Activated CD4-positive, alpha-beta T cell treated with anti-CD3 and anti-CD28 coated beads, Interleukin-2, amount 10 ng/mL, durations not matched to agents 24 days and 14 days (primary cell): ENCODE measurements at places on chromosomes 3 and 15. TPM values are rescaled to one million over a fixed set of nuclear protein-coding genes. Genes with fewer than 3 reads are reported as not detected.

GRCh38 chr3:46906471-46907058, 29.0 kb downstream of the PTH1R start:
- DNase-seq: no peak
- no peak overlapping the region for H3K4me3 ChIP-seq
- no peaks in the 10 kb centered on the region for H3K27me3 ChIP-seq
- H3K36me3 ChIP-seq: no peaks in the 10 kb centered on the region
- H3K27ac ChIP-seq: no peak overlapping the region
- H3K4me1 ChIP-seq: peaks cover 5% of the 10 kb centered on the region

GRCh38 chr3:129187857-129188256, 4.2 kb upstream of the CNBP start:
- no peak overlapping the region for H3K4me3 ChIP-seq
- peak overlapping the region; percentile 45 for H3K27ac ChIP-seq
- H3K27me3 ChIP-seq: no peaks in the 10 kb centered on the region
- DNase-seq: no peak
- peaks cover 10% of the 10 kb centered on the region for H3K4me1 ChIP-seq

GRCh38 chr15:75731248-75732151, 18.9 kb upstream of the CSPG4 start:
- H3K4me1 ChIP-seq: peaks cover 10% of the 10 kb centered on the region
- no peak for DNase-seq
- no peak overlapping the region for H3K4me3 ChIP-seq
- H3K27ac ChIP-seq: no peak overlapping the region
- peaks cover 14% of the 10 kb centered on the region for H3K27me3 ChIP-seq

GRCh38 chr15:38406436-38406835, 47.5 kb upstream of the FAM98B start:
- H3K36me3 ChIP-seq: no peaks in the 10 kb centered on the region
- no peak overlapping the region for H3K4me3 ChIP-seq
- H3K4me1 ChIP-seq: no peaks in the 10 kb centered on the region
- peaks cover 35% of the 10 kb centered on the region for H3K27me3 ChIP-seq
- H3K27ac ChIP-seq: no peak overlapping the region

DNA sequence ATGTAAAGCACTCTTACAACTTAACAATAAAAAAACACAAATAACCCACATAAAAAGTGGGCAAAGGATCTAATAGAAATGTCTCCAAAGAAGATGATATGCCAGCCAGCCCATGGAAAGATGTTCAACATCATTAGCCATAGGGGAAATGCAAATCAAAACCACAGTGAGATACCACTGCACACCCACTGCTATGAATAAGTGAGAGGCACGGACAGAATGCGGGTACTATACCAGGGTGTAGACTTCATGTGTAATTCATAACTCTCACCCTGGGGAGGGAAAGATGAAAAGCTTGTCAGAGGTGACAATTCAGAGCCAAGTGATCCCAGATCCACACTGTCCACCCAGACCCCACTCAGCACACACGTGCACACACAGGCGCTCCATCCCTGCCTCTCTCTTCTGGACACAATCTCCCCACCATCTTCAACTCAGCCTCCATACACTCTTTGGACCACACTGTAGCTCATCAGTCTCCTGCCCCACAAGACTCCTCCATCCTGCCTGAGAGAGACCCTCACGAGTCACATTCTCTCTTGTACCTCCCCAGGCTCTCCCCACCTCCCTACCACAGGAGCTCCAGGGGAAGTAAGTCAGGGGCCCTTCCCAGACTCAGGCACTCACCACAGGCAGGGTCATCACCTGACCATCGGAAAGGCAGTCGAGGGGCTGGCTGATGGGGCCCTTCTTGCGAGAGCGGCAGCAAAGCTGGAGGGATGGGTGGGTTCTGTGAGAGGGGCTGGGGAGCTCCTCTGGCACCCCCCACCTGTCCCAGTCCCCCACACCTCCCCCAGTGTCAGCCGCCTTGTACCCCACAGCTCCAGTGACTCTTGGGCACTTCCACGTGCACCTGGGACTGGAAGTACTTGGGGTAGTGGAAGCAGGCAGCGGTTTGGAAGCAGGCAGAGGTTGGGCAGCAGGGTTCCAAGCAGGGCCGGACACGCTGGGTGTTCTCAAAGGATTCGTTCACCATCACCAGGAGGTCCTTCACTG, 21.3 kb downstream of the PLA2G4E start:
- H3K27me3 ChIP-seq: peaks cover 5% of the 10 kb centered on the region
- DNase-seq: no peak
- H3K4me3 ChIP-seq: no peak overlapping the region

DNA sequence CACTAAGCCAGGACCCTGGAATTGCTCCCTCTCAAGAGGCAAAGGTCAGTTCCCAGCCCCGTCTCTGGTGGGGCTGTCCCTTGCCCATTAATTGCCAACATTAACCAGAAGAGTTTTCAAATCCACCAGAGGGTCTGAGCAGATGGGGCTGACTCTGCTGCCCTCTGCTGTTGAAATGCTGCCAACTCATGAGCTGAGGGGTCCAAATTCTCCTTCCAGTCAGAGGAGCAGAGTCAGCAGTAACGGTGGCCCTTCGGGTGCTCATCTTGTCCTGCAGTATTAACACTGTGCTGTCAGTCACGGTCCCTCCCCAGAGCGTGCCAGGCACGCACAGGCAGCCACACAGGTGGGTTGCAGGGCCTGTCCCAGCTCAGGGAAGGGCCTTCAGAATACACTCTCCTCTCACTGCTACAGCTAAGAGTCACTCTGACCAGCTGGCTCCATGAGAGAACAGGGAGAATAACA, 10.7 kb upstream of the SPTBN5 start:
- H3K4me3 ChIP-seq: no peak overlapping the region
- H3K27me3 ChIP-seq: no peaks in the 10 kb centered on the region
- peak; percentile 91 for DNase-seq
- H3K27ac ChIP-seq: peak overlapping the region; percentile 53
- peaks cover 10% of the 10 kb centered on the region for H3K4me1 ChIP-seq

DNA sequence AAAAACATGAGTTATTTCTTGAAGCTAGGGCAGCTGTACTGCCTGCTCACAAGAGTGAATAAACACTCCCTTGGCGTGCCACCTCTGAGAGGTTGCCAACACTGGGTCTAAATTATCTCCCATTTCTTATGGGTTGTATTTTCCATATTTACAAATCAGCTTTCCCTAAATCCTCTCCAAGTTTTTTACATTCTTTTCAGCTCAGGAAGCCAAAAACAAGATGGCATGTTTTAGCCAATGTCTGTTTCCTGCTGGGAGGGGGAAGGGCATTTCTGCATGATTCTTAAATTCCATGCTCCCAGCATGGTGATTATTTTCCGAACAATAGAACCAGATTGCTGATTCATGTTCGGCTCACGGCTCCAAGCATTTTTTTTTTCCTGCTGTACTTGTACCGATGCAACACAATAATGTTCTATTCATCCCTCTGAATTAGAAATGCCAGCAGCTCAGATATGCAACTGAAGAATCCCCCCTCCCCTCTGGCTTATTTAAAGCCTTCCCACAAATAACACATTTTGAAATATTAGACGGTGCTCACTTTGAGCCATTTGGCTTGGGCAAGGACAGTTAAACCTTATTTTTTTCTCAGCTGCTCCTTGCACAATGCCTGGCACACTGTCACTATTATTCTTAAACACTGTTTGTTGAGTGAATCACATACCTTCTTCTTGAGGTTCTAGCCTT, 252.5 kb downstream of the THRB start:
- no peaks in the 10 kb centered on the region for H3K36me3 ChIP-seq
- no peak for DNase-seq
- H3K4me3 ChIP-seq: no peak overlapping the region
- H3K4me1 ChIP-seq: no peaks in the 10 kb centered on the region
- H3K27ac ChIP-seq: no peak overlapping the region

DNA sequence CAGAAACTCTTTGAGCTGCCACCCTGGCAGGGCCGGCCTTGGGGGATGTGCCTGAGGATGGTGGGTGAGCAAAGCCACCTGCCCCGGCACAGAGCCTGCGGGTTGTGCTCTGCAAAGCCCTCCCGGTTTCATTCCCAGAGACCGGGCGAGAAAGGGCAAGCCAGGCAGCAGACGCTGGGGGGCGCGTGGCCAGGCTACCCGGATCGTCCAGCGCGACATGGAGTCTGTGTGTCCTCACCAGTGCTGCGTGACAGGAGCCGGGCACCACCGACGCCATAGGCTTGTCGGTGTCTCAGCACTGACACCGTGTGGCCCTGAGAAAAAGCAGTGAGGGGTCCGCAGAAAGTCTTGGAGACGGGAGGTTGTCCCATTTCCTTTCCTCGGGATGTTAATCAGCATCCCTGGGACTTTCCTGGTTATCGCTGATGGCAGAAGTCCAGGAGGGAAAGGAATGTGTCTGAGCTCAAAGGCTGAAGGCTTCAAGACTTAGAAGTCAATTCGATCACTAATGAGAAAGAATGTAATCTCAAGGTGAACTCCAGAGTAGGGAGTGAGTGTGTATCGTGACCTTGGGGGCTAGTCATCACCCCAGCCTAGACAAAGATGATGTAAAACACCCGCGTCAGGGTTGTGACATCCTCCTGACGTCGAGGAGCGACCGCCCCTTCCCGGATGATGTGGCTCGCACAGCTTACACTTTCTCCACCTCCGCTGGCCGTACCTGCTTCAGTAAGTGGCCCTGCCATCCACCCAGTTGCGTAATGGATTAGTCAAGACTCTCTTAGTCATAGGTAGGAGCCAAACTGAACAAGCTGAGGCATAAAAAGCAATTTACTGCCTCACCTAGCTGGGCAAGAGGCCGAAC, 36.3 kb upstream of the PLA2G4E start:
- no peaks in the 10 kb centered on the region for H3K36me3 ChIP-seq
- peak overlapping the region; percentile 51 for H3K4me3 ChIP-seq
- peak overlapping the region; percentile 37 for H3K27ac ChIP-seq
- peaks cover 11% of the 10 kb centered on the region for H3K4me1 ChIP-seq
- DNase-seq: peak; percentile 82
- H3K27me3 ChIP-seq: peaks cover 44% of the 10 kb centered on the region

DNA sequence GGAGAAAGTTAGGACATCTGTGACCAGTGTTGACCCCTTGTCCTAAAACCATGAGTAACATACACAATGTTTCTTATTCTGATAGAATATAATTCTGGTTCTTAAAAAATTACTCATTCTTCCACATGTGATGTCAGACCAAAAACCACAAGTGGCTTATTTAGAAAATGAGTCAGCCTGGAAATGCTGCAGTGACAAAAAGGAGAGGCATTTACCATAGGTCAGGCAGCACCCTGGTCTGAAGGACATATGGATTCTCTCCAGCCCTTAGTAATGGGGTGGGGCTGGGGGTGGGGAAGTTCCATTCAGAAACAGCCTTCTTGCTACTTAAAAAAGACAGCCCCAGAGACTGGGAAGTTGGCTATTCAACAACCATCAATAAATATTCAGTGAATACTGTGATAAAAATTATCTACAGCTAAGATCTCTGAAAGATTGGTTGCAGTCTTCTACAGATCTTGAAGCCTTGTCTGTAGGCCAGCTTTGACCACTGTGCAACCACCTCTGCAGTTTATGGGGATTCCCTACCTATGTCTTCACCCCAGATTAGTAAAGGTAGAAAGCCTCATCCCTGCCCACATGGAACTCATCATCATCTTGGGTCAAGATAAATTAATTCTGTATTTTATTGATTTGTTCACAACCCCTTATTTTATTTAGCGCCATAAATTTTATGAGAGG, 34.9 kb upstream of the TIMP4 start:
- no peaks in the 10 kb centered on the region for H3K27me3 ChIP-seq
- H3K27ac ChIP-seq: peak overlapping the region; percentile 93
- H3K36me3 ChIP-seq: no peaks in the 10 kb centered on the region
- peaks cover 77% of the 10 kb centered on the region for H3K4me1 ChIP-seq

ZNF662 gene
- total RNA-seq: 0.12 and 0.19 TPM in 2 replicates
